ENCODE measurements at places on chromosomes 7 and 10. TPM values are rescaled to one million over a fixed set of nuclear protein-coding genes. Genes with fewer than 3 reads are reported as not detected.
A peak's percentile ranks its signal among the peaks of the same experiment; 100 is the strongest.

DNA sequence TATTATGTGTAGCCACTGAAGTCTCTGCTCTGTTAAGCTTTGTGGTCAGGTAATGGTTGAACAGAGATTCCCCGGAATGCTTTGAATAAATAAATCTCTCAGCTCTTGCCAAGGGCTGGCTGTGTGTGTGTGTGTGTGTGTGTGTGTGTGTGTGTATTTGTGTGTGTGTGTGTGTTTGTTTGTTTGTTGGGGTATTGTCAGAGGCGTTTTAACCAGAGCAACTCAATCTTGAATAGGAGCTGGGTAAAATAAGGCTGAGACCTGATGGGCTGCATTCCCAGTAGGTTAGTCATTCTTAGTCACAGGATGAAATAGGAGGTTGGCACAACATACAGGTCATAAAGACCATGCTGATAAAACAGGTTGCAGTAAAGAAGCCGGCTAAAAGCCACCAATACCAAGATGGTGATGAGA is 256.2 kb upstream of the CACNA2D1 start:
- peak; percentile 50 for DNase-seq

Gene ADRA2A
- total RNA-seq = 0.48 TPM

Gene SEMA3C
- 8.6 TPM for total RNA-seq

DNA sequence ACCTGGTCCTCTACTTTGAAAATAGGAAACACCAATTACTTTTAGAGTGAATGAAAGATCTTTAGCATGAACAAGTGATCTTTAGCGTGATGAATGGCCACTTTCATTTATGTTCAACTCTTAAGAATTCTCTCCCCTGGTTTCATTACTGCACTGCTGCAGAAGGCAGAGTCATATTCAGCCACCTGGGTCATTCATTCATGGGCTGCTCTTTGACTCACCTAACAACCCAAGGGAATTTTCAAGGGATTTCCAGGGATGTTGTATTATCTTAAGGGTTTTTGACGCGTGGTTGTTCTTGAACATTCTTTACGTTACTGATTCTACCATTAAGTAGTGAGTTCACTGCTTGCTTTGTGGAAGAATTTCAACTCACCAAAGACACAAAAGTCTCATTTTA is 87.3 kb upstream of the STK17A start:
- DNase-seq = no peak

Gene ARPC1A
- total RNA-seq = 225 TPM

DNA sequence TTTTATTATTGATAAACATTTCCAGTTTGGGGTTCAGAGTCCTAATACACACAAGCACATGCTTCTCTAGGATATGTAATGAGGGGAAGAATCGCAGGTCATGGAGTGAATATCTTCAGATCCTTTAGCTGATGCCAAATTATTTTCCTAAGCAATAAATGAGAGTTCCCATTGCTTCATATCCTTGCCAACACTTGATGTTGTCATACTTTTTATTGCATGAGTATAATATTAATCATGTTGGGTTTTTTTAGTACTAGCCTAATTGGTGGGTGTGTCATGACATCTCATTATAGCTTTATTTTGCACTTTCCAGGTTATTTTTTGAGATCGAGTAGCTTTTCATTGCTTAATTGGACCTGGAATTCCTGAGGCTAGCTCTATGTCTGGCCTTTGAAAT is 35.3 kb downstream of the TLX1 start:
- DNase-seq = no peak

DNA sequence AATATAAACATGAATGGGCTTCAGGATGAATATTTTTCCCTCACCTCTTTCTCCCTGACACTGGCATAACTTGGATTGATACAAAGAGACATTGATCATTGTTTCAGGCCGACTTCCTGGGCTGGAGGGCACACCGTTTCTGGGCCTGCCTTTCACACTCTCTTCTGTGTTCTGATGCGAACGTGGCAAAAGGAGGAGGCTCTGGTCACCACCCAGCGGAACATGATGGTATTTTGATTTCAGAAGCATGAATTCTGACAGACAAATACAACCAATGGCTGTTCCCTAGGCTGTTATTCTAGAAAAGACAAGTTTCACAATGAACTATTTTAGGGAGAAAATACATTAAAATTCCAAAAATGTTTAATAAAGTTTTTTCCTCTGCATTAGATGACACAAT is 534.5 kb upstream of the MKI67 start:
- DNase-seq = no peak

DNA sequence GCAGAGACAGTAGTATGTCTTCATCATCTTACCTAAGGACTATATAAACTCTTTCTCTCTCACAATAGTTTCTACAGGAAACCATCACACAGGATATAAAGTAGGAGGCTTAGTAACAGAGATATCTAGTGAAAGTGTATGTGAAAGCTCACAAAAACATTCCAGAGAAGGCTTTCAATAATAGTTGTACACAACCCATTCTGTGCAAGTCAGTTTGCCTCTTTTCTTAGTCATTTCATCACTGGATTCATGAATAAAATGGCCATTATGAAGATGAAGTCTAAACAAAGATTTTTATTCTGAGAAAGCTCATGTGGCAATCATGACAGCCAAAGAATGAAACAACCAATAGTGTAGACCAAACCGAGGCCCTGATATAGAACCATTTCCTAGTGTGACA is 178.8 kb downstream of the GNAT3 start:
- DNase-seq = no peak

- no peak for DNase-seq
Observed at GRCh38 chr7:100974021-100974420, 4.7 kb downstream of the MUC12 start.

- no peak for DNase-seq
Observed at GRCh38 chr7:122736183-122736582, 33.5 kb upstream of the RNF148 start.

- DNase-seq = no peak
Observed at GRCh38 chr10:55348534-55348933, 547.5 kb upstream of the PCDH15 start.

Gene NYAP1
- 2.5 TPM for total RNA-seq

DNA sequence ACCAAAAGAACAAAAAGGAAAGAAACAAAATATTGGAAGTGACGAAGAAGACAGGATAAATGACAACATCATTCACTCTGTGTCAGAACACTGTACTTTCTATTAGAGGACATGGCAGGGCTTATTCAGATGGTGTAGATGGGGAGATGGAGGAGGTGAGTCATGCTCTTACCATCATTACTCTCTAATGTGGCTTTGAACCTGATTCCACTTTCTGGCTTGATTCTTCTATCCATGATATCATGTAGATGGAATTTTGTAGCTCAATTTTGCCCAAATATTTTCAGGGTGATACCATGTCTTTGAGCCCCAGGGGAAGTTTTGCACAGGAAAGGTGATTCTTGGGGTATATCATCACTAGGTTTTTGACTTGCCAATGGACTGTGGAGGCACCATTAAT is 91.7 kb downstream of the CFAP58 start:
- DNase-seq = no peak

GRCh38 chr7:17229228-17229627 is 69.2 kb upstream of the AHR start:
- DNase-seq = no peak

GRCh38 chr7:124033095-124033806 is 384 bp upstream of the TMEM229A start:
- DNase-seq = no peak

DNA sequence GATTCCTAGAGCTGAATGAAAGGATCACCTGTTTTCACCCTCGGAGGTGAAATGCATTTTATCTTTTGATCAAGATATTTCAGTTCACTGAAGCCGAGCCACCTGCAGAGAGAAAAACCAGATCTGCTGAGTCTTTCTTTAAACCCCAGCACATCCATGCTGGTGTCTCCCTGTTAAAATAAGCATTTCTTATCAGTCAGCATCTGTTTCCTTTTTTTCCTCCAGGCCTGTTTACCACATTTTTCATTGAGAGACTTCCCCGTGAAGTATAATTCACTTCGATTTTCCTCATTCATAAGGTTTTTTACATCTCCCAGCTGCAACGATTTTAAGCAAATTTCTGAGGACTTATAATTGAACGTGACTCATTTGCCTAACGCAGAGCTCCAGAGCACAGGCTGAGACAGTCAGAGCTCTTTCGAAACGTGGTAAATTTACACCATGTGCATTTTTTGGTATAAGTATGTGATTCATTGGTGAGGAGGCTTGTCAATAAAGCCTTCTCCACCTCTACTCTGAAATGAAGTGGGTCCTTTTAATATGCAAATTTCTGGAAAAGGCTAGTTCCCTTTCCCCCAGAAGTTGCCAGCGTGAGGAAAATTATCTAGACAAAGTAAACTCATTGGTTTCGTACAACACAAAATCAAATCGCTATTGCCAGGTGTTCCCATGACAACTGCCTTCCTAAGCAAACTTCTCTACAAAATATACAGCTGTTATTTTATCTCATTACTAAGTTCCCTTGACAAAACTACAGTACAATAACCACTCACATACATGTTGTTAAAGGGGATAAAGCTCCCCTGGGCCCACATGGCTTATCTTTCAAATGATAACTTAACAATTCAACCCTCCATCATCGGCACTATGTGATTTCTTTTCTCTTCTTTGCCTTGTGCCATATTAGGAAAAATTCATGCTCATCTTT is 374.8 kb upstream of the AKR1E2 start:
- peak; percentile 84 for DNase-seq

Gene GNG11
- 302 TPM for total RNA-seq

- peak; percentile 99 for DNase-seq
Observed at GRCh38 chr7:104943502-104944343, 70.3 kb upstream of the KMT2E start.

Gene SPDYE2
- total RNA-seq = not detected

GRCh38 chr7:116271963-116272886 is 61.9 kb downstream of the TES start:
- no peak for DNase-seq

All from glomerular endothelial cell (primary cell).